ENCODE measurements at places on chromosomes 6 and 20.

DNA sequence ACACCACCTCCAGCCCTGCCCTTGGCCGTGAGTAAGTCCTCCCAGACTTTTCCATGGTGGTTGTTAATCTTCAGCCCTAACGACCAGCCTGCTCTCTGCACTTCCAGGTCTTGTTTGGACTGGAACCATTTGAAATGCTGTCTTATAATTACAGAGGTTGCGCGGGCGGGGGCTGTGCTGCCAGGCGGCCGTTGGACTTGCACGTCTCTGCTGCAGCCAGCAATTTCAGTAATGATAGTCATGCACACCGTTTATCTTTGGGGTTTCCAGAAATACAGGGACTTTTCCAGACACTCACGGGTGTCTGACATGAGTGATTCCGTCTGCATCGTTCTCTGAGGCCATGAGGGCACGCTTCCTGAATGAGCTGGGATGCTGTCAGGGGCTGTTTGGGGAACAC lies 118.2 kb downstream of the BMP7 start:
- DNase-seq = no peak

DNA sequence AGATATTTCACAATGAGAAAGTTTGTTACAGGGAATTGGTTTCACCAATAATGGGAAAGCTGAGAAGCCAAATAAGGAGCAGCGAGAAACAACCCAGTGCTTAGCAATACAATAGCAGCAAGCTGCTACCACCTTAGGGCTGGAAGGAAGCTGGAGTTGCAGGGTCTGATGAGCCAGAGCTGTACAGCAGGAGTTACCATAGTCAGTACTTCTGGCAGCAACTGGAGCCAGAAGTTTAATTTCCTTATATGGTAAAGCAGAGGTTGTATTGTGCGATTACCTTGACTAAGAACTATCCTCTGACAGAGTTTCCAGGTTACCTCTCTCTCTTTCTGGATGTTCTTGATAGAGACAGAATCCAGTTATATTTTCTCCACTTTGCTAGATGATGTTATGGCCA lies 137.1 kb upstream of the OLIG3 start:
- no peak for DNase-seq

DNA sequence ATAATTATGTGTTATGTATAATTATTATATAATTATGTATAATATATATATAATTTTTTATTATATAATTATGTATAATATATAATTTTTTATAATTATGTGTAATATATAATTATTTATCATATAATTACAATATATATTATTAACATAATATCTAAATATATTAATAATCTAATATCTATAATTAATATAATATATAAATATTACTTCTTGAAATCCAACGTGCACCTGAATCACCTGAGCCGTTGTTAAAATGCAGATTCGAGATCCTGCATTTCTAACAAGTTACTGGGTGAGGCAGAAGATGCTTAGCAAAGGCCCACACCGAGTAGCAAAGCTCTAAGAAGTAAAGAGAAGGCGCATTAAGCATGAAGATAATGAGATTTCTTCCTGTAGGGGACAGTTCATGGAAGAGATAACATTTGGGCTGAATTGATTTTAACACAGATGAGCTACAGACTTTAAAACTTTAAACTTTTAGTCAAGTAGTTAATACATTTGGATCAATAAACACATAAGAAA lies 406.4 kb upstream of the PLCB4 start:
- DNase-seq = no peak

GRCh38 chr20:22371843-22372242 lies 212.5 kb downstream of the FOXA2 start:
- DNase-seq = no peak

- no peak for DNase-seq
Measured at GRCh38 chr20:53660947-53661381, 67.3 kb upstream of the ZNF217 start.

- DNase-seq = no peak
Measured at GRCh38 chr6:54601600-54602300, 244.8 kb upstream of the FAM83B start.

DNA sequence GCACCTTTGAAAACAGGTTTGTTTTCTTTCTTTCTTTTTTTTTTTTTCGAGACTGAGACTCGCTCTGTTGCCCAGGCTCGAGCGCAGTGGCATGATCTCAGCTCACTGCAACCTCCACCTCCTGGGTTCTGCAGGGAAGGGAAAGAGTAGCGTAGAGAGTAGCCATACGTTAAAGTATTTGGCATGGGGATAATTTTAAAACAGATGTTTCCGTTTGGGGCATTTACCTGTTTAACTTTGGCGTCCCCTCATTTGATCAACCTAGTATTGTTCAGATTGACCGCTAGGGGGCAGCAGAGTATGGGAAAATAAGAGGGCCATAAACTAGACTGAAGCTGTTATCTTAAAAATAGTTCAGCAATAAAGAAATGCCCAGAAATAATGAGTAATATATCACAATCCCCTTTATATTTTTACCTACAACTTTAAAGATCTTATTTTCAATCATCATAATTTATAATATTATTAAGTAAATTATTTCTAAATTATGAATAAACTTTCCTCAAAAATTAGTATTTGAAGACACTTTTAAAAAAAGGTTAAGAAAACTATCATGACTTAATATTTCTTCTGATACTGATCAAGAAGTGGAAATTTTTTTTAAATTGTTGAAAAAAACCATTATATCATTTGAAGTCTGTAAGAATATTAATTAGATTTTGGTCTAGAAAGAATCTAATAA lies 7.6 kb upstream of the TAAR9 start:
- peak; percentile 52 for DNase-seq

GRCh38 chr20:37564388-37565133 lies 36.9 kb upstream of the BLCAP start:
- peak; percentile 44 for DNase-seq

- no peak for DNase-seq
Measured at GRCh38 chr20:53865901-53866793, 204.2 kb downstream of the BCAS1 start.

DNA sequence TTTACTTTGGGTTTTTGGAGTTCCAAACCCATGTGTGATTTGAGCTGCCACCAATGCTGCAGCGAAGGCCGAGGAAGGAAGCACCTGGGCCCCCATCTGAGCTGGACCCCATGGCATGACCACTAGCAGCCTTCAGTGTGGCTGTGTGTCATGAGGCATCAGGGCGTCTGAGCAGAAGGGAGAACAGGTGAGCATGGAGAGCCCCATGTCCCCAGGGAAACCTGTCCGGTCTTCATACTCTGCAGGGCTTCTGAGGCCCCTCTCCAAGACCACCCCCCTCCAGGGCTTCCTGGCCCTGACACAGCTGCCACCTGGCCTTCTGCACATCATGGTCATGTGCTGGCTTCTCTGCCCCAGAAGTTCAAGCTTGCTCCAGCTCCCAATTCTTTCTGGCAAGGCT lies 169.1 kb upstream of the CST7 start:
- DNase-seq = no peak

- DNase-seq = no peak
Measured at GRCh38 chr6:20458027-20458894, 56.6 kb downstream of the E2F3 start.

DNA sequence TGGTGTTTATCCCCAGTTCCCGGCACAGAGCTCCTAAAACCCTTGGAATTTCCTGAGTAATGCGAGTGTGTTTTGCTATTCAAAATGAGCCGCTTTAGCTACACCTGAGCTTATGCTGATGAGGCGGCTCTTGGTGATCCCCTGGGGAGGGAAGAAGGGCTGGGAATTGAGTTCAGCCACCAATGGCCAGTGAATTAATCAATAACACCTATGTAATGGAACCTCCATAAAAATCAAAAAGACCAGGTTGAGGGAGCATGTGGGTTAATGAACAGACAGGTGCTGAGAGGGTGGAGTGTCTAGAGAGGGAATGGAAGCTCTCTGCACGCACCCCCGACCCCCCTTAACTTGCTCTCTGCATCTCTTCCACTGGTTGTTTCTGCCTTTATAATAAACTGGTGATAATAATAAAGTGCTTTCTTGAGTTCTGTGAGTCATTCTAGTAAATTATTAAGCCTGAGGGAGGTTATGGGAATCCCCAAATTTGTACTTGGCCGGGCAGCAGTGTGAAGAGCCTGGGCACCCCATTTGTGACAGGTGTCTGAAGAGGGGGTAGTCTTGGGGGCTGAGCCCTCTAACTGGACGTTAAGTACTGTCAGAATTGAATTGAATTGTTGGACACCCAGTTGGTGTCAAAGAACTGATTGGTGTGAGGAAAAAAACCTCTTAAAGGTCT lies 24.6 kb upstream of the SERPINB1 start:
- DNase-seq = no peak

GRCh38 chr20:20755231-20755630 lies 42.8 kb upstream of the RALGAPA2 start:
- DNase-seq = no peak

DNA sequence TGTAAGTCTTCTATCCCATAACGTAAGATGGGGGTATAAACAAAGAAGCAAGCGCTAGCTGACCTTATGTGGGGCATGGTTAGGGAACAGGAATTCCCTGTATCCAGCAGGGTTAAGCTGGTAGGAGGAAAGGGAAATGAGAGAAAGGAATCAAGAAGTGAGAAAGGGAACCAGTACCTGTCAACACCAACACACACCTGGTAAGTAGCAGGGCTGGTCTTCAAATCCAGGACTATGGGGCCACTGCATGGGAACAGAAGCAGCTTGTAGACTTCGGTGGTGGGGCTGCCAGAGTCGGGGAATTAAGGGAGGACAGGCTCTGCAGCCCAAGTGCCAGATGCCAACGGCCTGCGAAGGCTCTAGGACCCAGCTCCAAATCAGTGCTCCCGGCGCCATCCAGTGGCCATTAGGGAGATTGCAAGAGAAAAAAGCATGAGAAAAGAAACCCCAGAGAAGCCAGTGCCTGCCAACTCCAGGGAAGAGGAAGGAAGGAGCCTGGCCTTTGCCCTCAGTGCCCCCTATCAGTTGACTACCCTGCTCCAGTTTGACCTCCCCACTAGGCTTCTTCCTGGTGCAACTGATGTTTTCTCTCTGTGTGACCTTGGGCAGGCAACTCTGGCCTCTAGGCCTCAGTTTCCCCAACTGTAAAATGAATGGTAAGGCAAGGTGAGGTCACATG lies 15.8 kb upstream of the RBPJL start:
- peak; percentile 64 for DNase-seq

DNA sequence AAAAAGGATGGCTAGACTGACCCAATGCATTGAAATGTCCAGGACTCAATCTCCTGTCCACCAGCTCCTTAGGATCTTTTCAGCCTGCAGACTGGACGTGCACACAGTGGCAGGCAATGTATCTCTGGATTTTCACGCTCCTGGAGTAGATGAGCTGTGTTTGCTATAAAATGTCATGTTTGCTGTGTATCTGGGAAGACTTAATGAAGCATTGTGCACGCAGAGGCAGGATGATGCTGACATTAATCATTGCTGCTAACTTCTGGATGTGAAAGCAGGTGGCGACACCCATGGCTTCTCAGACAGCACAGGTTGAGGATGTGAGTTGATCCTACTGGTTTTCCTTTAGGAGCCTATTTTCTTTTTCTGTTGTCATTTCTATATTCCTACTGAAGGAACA lies 133.1 kb upstream of the PCSK2 start:
- DNase-seq = no peak

GRCh38 chr6:105553171-105553570 lies 150.3 kb upstream of the PREP start:
- DNase-seq = no peak

GRCh38 chr20:48722002-48722731 lies 105.6 kb downstream of the PREX1 start:
- DNase-seq = no peak

GRCh38 chr20:57596998-57597939 lies 23.0 kb downstream of the ZBP1 start:
- DNase-seq = no peak

DNA sequence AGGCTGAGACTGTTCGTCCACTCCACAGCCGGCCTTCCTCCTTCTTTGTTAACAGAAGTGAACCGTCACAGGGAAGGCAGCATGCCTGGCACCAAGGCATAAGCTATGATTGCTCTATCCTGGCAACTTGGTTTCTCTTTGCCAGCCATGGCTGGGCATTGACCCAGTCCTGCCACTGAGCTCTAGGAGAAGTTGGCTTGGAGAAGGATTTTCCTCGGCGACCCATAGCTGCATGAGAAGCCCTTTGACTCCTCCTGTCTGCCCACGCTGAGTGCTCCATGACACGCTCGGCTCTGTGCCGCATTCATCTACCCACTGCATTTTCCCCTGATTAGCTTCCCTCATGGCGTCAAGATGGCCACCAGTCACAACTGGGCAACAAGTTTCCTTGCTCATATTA lies 111.8 kb upstream of the EXOC2 start:
- DNase-seq = no peak

GRCh38 chr6:110188791-110189190 lies 8.6 kb downstream of the CDC40 start:
- DNase-seq = no peak

DNA sequence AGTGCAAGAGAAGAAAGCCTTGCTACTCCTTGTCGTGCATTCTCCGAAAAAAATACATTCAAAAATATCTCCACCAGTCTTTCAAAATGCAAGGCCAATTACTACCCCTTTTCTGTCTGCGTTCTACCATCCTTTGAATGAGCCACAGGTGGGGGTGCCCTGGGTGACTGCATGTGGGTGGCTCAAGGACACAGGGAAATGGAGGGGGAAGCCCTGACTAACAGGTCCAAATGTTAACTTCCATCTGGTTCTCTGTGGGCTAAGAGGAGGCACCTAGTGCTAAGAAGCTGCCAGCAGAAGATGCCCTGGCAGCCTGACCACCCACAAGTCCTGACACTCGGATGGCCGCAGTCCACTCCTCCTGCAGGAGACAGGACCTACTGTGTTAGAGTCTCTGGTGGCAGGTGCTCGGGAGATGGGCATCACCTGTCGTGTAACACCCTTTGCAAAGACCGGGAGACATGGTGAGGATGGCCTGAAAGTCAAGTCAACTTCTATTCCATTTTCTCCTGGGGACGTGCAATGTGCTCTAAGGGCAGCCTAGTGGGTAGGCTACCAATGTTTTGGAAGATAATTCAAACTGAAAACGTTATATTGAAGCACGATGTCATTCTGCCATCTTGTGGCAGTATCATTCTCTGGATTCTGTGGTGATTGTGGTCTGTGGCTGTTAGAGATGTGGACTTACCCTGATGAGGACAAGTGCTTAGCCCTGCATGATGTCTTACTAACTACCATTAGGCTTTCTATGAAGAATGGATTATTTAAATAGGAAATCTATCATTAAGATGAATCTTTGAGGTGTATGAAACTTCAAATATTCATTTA lies 27.4 kb upstream of the IGF2R start:
- peak; percentile 69 for DNase-seq

DNA sequence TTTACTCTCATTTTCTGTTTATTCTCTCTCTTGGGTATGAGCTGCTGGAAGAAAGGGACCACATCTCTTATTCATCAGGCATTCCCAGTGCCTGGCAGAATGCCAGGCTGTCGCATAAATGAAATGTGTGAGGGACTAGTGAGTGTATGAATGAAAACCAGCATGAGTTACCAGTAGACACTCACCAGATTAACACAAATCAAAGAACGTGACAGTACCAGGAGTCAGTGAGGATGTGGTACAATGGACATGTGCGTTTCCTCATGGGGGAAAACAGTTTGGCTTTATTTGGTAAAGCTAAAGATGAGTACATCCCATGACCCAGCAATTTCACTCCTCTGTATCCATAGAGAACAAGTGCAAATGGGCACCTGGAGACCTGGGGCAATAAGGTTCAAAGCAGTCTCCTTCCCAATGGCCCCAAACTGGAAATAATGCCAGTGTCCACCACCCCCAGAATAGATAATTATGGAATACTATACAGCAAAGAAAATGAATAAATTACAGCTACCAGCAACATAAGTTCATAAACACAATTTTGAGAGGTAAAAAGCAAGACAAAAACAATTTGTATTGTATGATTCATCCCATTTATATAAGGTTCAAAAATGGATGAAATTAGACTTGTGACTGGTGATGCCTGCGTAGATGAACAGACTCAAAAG lies 93.3 kb downstream of the CDH22 start:
- DNase-seq = peak; percentile 15

- DNase-seq = no peak
Measured at GRCh38 chr20:31943052-31943471, 8.8 kb downstream of the PDRG1 start.

All from NCI-H1694 (cell line).